ENCODE measurements at places on chromosomes 12 and 14.

DNA sequence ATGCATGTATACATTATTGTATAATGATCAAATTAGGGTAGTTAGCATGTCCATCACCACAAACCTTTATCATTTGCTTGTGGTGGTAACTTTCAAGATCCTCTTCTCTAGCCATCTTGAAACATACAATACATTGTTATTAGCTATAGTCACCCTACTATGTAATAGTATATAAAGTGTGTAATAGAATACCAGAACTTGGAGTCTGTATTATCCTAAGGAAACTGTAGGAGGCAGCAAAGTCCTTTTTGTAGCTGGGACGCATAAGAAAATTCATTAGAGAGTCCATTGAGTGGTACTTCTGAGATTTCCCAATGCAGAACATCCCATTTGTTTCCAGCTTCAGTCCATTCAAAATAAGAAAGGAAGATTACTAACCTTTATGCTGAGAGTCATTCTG, 325.9 kb upstream of the LRFN5 start:
- no peak for DNase-seq

DNA sequence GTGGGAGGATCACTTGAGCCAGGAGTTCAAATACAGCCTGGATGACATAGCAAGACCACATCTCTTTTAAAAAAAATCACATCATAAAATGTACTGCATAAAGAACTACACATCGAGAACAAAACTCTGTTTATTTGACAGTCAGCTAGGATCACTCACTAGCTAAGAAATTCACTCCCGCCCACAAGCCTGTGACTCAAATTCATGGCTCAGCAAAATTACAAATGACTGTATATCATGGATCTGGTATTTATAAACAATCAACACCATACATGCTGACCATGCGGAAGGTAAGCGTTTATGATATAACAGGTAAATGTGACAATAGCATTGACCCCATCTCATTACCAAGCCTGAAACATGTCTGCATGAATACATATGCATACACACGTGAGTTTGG, 206.5 kb downstream of the EFCAB11 start:
- no peak for DNase-seq

GRCh38 chr14:76050797-76051392, 65.3 kb downstream of the IFT43 start:
- DNase-seq = peak; percentile 66

DNA sequence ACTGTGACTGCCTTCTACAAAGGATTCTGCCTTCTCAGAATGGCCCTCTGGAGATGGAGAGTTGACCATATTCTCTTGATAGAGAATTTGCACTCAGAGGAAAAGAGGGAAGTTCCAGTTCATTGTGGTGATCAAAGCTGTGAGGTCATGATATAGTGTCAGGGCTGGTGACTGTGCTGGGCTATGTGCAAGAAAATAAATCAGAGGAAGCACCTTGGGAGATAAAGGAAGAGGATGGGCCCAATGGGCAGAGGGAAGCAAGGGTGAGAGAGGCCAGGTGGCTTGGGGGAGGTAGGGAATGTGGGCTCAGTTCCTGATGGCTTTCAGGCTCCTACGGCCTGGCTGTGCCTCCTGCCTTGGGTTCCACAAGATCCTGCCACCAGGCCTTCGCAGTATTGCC, 145.8 kb downstream of the SLC8A3 start:
- no peak for DNase-seq

- no peak for DNase-seq
Measured at GRCh38 chr12:72289633-72290032, 17.5 kb downstream of the TRHDE start.

DNA sequence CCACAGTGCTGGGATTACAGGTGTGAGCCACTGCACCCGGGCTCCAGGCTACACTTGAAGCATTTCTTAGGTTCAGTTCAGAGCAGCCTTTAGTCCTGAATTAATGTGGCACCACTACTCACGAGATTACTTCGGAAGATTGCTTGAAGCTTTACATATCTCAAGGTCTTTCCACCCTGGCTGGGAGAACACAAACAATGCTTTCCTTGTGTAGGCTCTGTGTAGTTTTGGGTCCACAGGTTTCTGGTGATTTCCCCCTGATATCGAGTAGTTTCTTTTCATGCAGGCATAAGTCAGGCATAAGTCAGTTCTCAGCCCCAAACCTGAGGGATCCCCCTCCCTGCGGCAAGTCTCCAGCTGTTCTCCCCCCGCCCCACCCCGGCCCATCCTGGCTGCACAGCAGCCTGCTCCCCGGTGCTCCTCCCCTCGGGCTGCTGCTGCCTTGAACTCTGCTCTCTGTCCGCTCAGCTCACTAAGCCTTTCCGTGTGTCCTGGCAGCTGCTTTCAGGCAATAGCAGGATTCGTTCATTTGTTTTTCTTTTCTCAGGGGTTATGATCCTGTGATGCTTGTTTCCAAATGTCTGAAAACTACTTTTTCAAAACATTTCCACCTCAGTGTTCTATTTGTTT, 417.7 kb downstream of the TMEM121 start:
- DNase-seq = no peak

DNA sequence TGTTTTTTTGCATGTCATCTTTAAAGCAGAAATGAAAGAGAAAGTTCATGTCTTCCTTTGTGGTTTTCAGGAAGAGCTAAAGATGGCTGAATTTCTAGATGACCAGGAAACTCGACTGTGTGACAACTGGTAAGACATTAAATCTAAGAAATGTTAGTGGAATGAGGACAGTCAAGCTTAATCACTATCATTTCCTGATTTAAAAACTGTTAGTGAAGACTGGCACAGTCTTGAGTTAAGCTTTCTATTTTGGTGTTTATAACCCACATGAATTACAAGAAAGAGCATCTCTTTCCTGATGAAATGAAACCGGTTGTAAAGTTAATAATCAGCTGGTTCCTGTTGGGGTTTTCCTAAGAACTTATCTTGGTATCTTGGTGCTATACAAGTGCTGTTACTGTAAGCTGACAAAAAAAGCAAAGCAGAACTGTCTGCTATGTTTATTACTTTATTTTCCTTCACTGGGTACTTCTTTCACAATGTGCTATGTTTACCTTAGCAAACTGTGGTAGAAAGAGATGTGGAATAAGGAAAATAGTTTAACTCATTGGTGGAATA, 5.2 kb downstream of the TRAFD1 start:
- peak; percentile 28 for DNase-seq

DNA sequence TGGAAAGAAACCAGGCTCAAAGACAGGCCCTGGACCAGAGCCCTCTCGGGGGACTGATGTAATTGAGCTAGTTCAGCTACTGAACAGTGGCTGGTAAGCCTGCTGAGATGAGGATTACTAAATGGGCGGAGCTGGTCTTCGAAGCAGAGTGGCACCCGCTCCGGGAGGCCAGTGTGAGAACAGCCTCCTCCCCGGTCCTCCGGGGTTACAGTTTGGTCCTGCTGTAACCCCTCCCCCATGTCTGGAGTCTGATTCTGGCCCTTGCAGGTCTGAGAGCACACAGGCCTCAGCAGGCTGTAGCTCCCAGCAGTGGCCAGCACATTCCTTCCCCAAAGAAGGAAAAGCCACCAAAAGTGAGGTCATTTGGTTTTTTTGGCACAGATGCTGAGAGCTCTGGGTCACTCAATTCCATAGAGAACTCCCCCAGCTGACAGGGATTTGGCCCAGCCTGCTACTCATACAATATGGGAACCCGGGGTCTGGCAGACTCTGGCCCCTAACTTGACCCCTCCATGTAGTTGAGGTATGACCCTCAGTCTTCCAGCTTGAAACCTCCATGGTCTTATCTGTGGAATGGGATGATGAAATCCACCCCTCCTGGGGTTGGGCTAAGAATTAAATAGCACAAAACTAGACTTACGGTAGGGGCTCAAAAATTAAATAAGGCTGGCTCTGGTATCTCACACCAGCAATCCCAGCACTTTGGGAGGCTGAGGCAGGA, 39.0 kb downstream of the ACTN1 start:
- no peak for DNase-seq

GRCh38 chr12:76586764-76587395, 27.3 kb upstream of the OSBPL8 start:
- peak; percentile 58 for DNase-seq

GRCh38 chr12:54879150-54879549, 24.8 kb downstream of the MUCL1 start:
- DNase-seq = no peak

DNA sequence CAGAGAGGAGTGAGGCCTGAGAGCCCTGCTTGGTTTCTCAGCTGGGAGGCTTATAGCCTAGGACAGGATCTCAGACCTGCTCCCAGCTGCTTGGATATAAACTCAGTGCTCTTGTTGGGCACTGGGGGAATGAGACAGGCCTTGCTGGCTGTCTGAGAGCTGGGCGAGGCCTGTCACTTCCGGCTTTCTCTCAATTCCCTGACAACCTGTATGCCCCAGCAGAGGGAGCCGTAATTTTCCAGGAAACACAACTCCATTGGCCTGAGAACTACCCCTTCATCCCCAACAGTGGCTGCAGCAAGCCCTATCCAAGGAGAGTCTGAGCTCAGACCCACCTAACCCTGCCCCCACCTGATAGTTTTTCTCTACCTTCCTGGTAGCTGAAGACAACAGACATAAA, 258.3 kb upstream of the STXBP6 start:
- DNase-seq = no peak

- no peak for DNase-seq
Measured at GRCh38 chr14:77158882-77159255, 17.3 kb upstream of the ZDHHC22 start.

DNA sequence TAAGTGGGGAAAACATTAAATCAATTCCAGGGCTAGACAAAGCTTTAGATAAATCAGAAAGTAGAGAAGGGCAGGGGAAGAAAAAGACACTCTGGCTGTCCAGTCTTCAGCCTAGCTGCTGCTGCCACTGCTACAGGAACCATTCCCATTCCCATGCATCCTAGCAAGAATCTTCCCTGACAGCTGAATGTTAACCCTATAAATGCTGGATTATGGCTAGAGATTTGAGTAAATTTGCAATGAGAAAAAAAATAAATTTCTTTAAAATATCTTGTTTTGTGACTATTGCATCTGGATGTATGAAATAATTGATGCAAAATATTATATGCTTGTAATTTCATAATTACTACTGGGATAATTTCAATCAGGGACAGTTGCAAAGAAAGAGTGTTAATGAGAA, 15.0 kb upstream of the CDKN3 start:
- DNase-seq = no peak

- DNase-seq = peak; percentile 78
Measured at GRCh38 chr14:99605299-99605961, 1.4 kb upstream of the CCDC85C start.

- DNase-seq = no peak
Measured at GRCh38 chr12:125029761-125030358, 35.4 kb upstream of the AACS start.

DNA sequence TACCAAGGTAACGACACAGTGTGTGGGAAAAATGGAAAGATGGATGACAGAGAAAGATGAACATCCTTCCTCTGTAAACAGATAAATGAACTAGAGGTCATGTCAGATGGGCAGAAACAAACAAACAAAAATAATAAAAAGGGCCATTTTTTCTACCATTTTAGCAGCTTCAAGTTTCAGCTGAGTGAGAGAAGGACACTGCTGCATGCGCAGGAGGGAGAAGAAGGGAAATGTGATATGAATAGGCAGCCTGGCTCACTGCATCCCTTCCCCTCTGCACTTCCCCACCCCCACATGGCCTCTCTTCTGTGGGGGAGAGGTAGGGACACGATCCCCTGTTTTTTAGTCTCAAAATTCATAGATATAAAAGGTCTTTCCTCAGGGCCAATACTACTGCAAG, 492.0 kb downstream of the NELL2 start:
- no peak for DNase-seq

DNA sequence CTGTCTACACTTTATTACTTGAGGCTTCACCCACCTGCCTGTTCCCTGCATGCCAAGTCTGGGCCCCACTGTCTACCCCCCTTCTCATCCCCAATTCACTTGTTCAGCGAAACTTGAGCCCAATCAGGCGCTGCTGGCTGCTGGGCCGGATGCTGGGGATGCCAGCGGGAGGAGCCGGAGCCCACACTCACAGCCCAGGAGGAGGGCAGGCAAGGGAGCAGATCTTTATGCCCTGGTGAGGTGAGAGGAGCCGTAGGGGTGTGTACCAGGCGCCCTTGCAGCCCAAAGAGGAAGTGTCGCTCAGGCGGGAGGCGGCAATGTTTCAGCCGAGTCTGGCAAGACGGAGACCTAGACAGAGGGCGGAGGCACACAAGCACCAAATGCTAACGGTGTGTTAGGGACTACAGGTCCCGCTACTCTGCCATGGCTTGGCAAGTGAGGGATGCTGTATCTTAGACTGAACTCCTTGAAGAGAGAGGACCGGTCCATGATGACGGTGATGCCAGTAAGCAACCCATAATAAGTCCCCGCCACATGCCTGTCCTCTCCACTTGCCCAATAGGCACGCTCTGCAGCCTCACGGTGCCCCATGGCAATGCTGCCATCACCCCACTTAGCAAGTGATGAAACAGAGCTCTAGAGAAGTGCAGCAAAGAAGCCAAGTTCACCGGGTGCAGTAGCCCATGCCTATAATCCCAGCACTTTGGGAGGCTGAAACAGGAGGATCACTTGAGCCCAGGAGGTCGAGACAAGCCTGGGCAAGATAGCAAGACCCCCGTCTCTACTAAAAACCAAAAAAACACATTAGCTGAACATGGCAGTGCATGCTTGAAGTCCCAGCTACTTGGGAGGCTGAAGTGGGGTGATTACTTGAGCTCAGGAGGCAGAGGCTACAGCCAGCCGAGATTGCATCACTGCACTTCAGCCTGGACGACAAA, 41.6 kb downstream of the LRRC74A start:
- DNase-seq = peak; percentile 66

DNA sequence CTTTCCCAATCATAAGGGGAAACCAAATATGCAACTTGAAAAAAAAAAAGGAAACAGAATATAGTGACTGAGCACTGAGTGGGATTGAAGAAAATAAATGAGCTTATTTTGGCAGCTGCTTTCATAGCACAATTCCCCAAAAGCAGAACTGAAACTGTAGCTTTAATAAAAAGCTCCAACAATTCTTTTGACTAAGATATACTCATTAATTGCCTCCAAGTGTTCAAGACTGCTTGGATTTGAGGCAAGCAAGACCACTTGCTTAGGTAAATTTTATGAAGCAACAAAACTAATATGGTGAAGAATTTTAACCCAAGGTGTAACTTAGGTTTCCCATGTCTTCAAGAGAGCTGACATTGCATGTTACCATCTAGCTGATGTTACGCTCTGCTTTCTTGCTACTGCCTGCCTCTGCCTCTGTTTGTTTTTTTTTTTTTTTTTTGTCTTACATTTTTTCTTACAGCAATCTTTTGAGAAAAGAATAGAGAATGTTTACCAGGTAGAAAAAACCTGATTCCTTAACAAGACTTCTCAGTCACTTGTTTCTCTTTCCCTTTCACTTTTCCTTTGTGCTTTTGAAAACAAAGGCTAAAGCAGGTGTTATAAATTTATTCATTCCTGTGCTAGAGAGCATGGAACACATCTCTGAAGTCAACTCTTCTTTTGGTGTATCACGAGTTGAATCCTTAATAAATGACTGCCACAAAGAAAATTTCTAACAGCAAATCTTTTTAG, 134.4 kb downstream of the BCAT1 start:
- DNase-seq = no peak

All from thymus (tissue), 14 donors.